ENCODE measurements at places on chromosomes 5 and 9. TPM values are rescaled to one million over a fixed set of nuclear protein-coding genes. Genes with fewer than 3 reads are reported as not detected.
A peak's percentile ranks its signal among the peaks of the same experiment; 100 is the strongest.

GRCh38 chr5:86861512-86861911, 243.8 kb downstream of the COX7C start:
- no peak for DNase-seq

- DNase-seq, result no peak
These were observed 520 bp upstream of the DHFR start for GRCh38 chr5:80655231-80655774.

GRCh38 chr9:93261735-93262523, 78.0 kb downstream of the WNK2 start:
- peak; percentile 30 for DNase-seq

DNA sequence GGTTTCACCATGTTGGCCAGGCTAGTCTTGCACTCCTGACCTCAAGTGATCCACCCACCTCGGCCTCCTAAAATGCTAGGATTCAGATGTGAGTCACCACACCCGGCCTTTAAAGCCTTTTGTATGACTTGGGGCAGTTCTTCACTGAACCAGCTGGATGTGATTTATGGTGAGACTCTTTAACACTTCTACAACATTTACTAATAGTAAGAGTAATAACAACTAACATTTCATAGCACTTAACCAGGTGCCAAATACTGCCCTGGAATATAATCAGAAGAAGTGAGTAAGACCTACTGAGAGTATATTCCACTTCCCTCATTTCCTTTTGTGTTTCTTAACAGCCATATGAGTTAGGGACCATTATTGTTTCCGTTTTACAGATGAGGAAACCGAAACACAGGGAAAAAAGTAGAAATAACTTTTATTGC, 10.0 kb downstream of the ZSWIM6 start:
- no peak for DNase-seq

- no peak for DNase-seq
These were observed 193.9 kb downstream of the MED10 start for GRCh38 chr5:6184481-6184880.

GRCh38 chr5:157540707-157541446, 34.7 kb downstream of the ADAM19 start:
- DNase-seq, result peak; percentile 70

DNA sequence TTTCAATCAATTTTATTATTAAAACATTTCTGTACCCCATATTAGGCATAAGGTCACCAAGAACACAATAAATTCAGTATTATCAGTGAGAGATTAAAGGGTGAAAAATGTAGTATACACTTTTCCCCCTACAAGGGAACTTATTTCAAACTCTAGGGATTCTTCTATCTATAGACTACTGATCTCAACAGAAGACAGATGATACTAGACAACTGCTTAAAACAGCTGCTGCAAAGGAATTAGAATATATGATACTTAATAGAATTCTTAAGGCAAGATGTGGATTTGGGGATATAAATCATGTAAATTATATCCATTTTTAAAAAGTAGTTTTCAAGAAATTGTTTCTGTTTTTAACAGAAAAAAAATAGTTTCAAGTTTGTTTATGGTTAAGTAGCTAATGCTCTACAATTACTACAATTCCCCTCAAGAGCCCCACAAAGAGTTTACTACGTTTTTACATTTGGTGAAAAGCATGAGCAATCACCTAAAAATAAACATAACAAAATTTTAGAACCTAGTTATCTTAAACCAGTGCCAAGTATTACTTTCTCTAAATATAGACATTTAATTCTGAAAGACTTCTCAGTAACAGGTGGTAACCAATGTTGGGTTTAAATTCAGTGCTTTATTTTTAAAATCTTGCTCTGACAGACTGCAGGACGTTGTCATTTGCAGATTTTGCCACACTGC, 6.0 kb downstream of the KIF24 start:
- DNase-seq, result no peak

GRCh38 chr5:167798448-167798847, 493.0 kb upstream of the WWC1 start:
- DNase-seq, result no peak

- no peak for DNase-seq
These were observed 1.9 kb downstream of the MAPK9 start for GRCh38 chr5:180289966-180290365.

DNA sequence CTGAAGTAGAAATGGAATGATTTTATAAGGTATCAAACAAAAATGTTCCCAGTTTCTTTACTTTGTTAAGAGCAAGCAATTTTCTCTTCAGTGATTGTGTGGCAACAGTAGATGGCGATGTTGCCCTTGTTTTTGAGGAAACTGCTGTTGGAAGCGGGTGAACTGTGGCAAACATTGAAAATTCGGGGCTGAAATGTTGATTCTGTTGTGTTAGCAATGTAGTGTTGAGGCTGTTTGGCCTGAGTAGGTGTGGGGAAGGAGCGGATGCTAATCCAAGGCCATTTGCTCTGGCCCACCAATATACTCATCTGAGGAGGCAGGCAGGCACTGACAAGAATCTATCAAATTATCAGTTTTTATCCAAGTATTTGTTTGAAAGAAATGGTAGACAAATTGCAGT, 129.8 kb downstream of the SLC12A2 start:
- DNase-seq, result no peak

DNA sequence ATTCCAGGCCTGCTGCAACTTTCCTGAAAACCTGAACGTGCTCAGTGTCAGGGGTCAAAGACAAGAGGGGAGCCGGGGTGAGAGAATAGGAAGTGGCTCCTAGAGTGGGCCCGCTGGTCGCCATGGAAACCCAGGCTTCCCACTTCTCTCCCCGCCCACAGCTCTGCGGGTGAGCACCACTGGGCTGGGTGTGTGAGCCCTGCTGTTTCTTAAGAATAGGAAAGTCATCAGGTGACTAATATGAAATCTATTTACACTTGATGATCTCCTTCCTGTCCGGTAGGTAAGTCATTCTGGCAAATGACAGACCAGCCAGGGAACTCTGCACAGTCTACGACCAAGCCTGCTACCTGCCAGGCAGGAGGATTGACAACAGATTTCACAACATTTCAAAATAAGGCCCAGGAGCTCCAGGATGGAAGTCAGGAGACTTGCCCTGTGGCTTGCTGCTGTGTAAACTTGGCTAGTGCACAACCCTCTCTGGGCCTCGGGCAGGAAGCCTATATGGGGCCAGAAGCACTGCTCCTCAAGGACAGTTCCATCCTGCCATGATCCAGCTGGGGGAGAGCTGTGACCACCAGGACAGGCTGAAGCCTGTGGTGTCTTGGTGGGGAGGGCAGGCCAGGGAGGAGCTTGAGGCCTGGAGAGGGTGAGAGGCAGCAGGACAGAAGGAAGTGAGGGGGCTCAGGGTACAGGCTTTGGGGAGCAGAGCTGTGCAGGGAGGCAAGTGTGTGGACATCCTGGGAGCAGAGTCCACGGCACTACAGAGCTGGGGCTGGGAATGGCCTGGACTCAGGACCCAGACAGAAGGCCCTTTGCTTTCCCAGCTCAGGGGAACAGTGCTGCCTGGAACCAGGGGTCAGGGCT, 60.6 kb downstream of the SHB start:
- DNase-seq, result peak; percentile 56

DNA sequence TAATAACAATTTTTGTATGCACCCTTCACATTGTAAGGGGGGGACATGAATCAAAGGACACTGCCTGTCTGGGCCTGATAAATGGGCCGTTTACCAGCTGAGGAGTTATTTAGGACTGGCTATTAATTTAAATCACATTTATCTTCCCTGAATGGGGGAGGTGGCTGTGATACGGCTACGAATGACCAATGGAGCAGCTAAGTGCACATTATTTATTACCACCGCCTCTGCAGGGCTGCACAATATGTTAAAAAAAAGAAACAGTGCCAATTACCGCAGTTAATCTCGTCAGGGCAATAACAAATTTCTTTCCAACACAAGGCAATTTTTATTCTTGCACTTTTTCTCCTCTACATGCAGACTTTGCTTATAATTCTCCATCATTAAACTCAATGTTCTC, 318.4 kb downstream of the IRX2 start:
- no peak for DNase-seq

DNA sequence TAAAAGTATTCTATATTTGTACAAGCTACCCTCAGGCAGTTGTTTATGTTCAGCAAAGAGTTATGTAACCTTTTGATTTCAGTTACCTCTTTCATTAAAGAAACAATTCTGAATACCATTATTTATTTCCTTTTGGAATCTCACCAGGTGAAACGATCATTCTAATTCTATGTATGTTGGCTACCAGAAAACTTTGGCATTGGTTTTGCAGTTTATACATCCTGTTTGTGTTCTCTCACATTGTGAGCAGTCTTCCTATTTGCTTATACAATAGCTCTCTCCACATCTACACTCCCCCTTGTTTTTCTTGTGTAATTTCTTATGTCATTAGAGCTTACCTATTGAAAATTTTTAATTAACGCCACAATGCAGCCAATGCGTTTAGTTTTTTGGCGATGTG, 276.0 kb upstream of the MPDZ start:
- no peak for DNase-seq

The NHP2 gene
- 74.5 TPM for total RNA-seq

The GPR21 gene
- total RNA-seq, result 0.72 TPM

The NDST1 gene
- 57.9 TPM for total RNA-seq

The OR1N1 gene
- total RNA-seq, result not detected

The MAMDC2 gene
- 8.9 TPM for total RNA-seq

Measured in left ventricle myocardium superior (tissue), 1 donor.